GM23248 (cell line): ENCODE measurements at places on chromosomes 7 and 10. TPM values are rescaled to one million over a fixed set of nuclear protein-coding genes. Genes with fewer than 3 reads are reported as not detected.

The NODAL gene
- total RNA-seq = not detected in 2 replicates

The ELAPOR2 gene
- total RNA-seq = 1.0 and 1.8 TPM in 2 replicates

The TAS2R4 gene
- total RNA-seq = 0.32 and 0.51 TPM in 2 replicates

The CPA2 gene
- total RNA-seq = not detected in 2 replicates

The LIPF gene
- not detected in 2 replicates for total RNA-seq

The ANXA8L1 gene
- total RNA-seq = 2.2 and 6.6 TPM in 2 replicates

The HMX2 gene
- total RNA-seq = not detected in 2 replicates

The PLCE1 gene
- 2.9 and 6.2 TPM in 2 replicates for total RNA-seq

The RPEL1 gene
- not detected in 2 replicates for total RNA-seq

The C1GALT1 gene
- 72.7 and 114 TPM in 2 replicates for total RNA-seq

The ACHE gene
- total RNA-seq = not detected in 2 replicates

The PLAU gene
- total RNA-seq = 13.3 and 13.8 TPM in 2 replicates

The PDGFA gene
- total RNA-seq = 8.4 and 9.4 TPM in 2 replicates

The ACSL5 gene
- total RNA-seq = 1.8 and 3.2 TPM in 2 replicates

The HOXA10 gene
- total RNA-seq = 27.4 and 29.3 TPM in 2 replicates

The PLXNA4 gene
- 0.32 and 0.89 TPM in 2 replicates for total RNA-seq

GRCh38 chr7:86833360-86833759, 189.7 kb downstream of the GRM3 start:
- no peak for DNase-seq

DNA sequence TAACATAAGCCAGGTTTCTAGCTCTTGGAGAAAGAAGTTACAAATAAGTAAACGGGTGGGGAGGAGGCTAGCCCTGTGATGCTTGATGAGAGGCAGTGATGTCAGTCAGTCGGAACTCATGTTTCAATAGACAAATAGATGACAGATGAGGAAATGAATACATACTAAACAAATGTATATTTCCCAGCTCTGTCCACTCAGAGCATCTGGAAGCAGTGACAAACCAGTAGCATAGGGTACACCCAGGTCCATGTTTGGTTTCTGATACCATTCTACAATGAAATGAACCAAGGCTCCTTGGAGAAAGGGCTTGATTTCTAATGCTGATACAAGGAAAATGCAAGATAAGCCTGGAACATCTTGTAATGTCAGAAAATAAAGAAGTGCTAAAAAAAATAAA, 30.6 kb downstream of the PODXL start:
- DNase-seq = peak; percentile 54

- DNase-seq = no peak
These were observed 227.7 kb downstream of the CHCHD3 start for GRCh38 chr7:132854238-132854637.

- DNase-seq = peak; percentile 66
These were observed 9.0 kb downstream of the MTURN start for GRCh38 chr7:30143748-30144251.

DNA sequence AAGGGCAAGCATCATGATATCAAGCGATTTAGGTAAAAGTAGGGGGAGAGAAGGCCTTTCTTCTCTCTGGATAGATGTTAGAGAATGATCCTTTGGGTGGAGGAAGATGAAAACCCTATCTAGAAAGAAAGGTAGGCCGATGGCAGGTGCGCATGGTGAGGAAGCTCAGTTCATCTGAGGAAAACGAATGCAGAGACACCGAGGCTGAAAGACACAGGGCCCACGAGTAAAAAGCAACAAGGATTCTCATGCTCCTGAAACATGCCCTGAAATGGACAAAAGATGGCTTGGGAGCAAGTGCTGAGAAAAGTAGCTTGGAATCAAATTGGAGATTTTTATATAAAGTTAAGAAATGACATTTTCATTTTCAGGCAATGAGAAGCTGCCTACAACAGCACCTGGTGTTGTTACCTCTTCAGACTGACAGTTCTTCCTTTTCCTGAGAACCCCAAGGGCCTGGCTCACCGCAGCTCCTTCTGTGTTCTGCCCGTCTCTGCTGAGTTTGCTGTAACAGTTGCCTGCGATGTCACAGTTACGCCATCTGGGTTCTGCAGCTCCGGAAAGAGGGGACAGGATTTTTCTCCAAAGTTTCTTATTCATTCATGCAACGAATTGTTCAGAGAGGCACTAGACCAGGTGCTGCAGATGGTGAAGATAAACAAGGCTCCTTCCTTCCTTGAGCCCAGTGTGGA, 402.0 kb upstream of the KLF6 start:
- no peak for DNase-seq

GRCh38 chr7:142153400-142153799, 41.9 kb downstream of the MGAM2 start:
- DNase-seq = peak; percentile 38

- DNase-seq = peak; percentile 43
These were observed 2.3 kb upstream of the NOS3 start for GRCh38 chr7:150988230-150989226.

- peak; percentile 79 for DNase-seq
These were observed 22.7 kb downstream of the FAM237B start for GRCh38 chr7:90298145-90299038.

DNA sequence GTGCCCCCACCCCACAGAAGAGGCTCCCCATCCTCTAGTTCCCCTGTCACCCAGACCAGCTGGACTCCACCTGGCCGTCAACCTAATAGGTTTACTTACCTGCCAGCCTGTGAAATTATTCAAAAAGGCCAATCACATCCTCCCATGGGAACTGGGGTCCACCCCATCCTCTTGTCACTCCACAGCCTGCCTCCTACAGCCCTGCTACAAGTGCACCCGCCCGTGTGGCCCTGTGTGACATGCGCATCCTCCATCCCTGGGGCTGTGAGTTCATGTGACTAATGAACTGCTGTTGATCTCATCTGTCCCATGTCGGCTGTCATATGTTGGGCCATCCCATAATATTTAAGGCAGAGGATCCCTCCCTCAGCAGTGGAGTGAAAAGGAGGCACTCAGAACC, 39.4 kb downstream of the AOC1 start:
- DNase-seq = no peak

GRCh38 chr7:157755741-157756140, 418.9 kb downstream of the DNAJB6 start:
- no peak for DNase-seq

DNA sequence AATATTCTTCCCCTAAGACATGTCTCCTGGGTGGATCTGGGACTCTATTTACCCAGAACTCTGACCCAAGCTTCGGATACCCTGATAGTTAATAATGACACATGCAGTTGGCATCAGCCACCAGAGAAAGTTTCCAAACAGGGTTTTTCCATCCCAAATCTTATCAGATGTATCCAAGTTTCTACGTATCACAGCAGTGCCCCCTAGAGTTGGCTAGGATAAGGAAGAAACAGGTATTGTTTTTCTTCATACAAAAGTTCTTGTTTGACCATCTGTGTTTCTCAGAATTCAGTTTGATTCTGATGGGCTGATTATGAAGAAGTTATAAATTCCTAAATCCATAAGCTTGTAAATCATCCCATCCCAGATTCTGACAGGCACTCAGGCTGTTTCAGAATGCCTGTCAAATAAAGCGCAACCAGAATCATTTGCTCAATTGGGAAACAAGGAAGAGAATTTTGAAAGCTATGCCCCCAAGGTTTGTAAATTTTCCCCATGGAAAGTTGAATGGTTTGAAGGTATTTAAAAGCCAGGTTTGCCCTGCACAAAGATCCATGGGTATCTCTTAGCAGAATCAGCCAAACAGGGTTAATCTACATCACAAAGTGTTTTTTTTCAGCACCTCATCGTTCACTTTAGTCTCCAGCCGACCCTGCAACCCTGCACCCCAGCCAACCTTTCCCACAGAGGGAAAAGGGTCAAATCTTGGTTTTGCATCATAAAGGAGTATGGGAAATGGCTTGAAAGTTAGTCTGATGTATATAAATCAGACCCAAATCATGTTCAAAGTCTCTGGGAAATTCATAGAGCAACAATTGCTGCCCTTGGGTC, 47.4 kb downstream of the NRAP start:
- peak; percentile 46 for DNase-seq

- DNase-seq = no peak
These were observed 5.1 kb downstream of the ERV3-1 start for GRCh38 chr7:65001291-65001814.

- no peak for DNase-seq
These were observed 115.4 kb upstream of the ETV1 start for GRCh38 chr7:14104861-14105260.

- peak; percentile 94 for DNase-seq
These were observed 27.8 kb upstream of the ITGB1 start for GRCh38 chr10:32985775-32986350.

- DNase-seq = no peak
These were observed 205.9 kb upstream of the SVIL start for GRCh38 chr10:29840516-29841276.

GRCh38 chr10:112969131-112969530, 19.1 kb downstream of the TCF7L2 start:
- DNase-seq = no peak

- no peak for DNase-seq
These were observed 283.5 kb downstream of the ADK start for GRCh38 chr10:74434547-74434946.

GRCh38 chr10:47261121-47261520, 38.9 kb upstream of the GDF10 start:
- no peak for DNase-seq

DNA sequence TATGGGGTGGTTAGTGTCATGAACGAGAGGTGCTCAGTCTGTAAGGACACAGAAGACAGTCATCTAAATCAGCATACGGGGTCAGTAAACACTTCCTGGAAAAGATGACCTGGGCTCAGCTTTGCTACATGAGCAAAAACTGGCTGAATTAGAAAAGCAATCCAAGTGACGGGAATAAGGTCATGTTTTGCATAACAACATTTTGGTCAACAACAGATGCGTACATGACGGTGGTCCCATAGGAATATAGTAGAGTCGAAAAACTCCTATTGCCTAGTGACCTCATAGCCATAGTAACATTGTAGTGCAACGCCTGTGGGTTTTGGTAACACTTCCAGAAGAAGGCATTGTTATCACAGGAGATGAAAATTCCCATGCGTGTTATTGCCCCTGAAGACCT, 92.9 kb downstream of the CTNNA3 start:
- peak; percentile 4 for DNase-seq

DNA sequence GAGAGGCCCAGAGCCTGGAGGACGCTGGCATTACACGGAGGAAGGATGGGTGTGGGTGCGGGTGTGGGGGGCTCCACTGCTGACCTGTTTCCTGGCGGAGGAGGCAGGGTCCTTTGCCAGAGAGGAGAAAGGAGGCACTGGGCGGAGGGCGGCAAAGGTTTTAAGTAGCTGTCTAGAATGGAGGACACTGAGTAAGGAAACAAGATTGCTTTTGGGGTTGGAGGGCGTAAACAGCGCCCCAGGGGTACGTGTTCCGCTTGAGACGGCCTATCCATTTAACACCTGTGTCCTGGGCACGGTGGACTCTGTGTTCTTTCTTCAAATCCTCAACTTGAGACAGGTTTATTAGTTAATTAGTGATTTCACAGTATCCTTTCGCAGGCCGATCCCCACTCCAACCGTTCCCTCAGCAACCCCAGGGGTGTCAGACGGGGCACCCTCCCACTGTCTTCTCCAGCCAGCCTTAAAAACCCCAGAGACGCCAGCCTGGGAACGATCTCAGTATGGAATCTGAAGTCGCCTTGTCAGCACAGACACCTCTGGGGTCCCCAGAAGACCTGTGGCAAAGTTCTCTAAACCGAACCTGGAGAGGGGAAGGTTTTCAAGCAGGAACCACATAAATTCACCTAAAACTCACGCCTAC, 24.8 kb downstream of the SFXN4 start:
- no peak for DNase-seq

- no peak for DNase-seq
These were observed 1012.5 kb downstream of the DNAJB9 start for GRCh38 chr7:109582211-109582610.
